ENCODE measurements at places on chromosomes 16 and 17. TPM values are rescaled to one million over a fixed set of nuclear protein-coding genes. Genes with fewer than 3 reads are reported as not detected.

GRCh38 chr16:11229432-11229831, 26.6 kb downstream of the SOCS1 start:
- DNase-seq = no peak
- H3K27me3 ChIP-seq = no peaks in the 10 kb centered on the region
- H3K4me3 ChIP-seq = no peak overlapping the region
- no peak overlapping the region for H3K27ac ChIP-seq
- no peaks in the 10 kb centered on the region for H3K36me3 ChIP-seq

Gene CD19
- not detected for total RNA-seq

DNA sequence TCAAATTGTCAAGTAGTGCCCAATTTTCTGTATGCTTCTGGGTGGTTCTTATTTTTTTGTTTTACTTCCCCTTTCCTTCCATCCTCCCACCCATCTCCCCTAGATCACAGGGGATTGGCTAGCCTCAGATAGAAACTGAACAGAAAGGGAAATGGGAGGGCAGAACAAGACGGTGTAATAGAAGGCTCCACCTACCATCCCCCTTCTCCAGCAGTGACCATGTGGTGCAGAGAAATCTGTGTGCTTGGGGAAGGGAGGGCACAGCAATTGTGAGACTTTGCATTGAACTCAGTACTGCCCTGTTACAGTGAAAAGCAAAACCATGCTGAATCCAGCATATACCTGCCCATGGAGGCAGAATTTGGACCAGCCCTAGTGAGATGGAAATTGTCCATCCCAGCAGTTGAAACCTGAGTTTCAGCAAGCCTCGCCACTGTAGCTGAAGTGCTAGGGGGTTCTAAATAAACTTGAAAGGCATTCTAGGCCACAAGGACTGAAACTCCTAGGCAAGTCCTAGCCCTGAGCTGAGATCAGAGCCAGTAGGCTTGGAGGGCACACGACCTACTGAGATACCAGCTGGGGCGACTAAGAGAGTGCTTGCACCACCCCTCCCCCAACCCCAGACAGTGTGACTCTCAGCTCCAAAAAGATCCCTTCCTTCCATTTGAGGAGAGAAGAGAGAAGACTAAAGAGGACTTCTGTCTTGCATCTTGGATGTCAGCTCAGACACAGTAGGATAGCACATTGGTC, 5.2 kb downstream of the SLFN11 start:
- H3K4me1 ChIP-seq = no peaks in the 10 kb centered on the region
- peaks cover 11% of the 10 kb centered on the region for H3K36me3 ChIP-seq
- no peak overlapping the region for H3K27ac ChIP-seq
- no peak overlapping the region for H3K4me3 ChIP-seq

DNA sequence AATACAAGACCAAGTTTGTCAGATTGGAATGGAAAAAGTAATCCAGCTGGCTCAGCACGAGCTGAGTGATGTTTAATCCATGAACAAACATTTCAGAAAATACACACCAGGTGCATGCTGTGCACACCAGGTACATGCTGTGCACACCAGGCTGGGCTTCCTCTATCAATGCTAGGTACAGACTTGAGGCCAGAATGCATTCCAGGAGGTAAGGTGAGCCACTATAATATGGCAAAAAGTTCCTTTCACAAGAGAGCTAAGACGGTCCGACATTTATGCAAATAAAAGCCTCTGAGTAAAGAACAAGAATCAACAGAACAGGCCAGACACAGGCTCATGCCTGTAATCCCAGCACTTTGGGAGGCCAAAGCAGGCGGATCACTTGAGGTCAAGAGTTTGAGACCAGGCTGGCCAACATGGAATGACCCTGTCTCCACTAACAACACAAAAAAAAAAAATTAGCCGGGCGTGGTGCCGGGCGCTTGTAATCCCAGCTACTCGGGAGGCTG, 128.2 kb downstream of the ZNF778 start:
- H3K27ac ChIP-seq = no peak overlapping the region
- no peak overlapping the region for H3K4me3 ChIP-seq
- H3K27me3 ChIP-seq = no peaks in the 10 kb centered on the region
- peaks cover 22% of the 10 kb centered on the region for H3K4me1 ChIP-seq

DNA sequence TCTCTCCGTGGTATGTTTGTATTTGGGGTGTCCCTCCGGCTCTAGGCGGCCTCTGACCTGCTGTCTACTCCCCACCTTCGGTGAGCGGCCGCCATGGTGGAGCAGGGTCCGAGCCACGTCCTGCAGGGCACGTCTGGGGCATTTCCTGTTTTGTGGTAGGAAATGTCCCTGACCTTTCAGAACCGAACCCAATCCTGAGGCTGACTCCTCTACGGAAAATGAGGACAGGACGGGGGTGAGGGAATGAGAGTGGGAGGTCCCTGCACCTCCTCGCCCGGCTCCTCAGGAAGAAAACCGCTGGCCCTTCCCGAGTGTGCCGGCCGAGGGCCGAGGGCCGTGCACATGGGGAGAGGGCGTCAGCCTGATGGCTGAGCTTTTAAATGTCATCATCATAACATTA, 45.8 kb downstream of the WDR45B start:
- no peaks in the 10 kb centered on the region for H3K27me3 ChIP-seq
- peaks cover 68% of the 10 kb centered on the region for H3K36me3 ChIP-seq
- no peak overlapping the region for H3K27ac ChIP-seq
- no peak overlapping the region for H3K4me3 ChIP-seq
- H3K4me1 ChIP-seq = peaks cover 7% of the 10 kb centered on the region

DNA sequence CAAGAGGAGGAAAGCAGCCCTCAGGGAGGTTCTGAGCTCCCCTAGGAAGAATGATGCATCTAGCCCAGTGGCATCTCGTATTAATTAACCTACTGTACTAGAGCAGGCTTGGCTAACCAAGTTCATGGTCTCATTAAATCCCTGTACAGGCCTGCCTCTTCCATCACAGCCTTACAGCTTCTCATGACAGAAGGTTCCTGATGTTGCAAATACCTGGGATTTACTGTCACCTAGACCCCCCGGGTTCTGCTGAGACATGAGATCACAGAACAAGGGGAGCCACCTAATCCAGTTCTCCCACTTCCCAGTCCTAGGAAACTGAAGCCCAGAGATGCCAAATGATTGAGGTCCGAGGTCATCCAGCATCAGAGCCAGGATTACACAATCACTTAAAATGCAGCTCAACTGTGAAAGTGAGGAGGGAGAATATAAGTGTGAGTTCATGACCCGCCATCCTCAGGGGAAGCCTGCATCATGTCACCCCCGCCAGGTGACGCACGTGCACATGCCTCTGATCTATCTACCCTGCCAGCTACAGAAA, 23.9 kb downstream of the ACLY start:
- H3K27ac ChIP-seq = peak overlapping the region; percentile 75
- DNase-seq = peak; percentile 90
- H3K36me3 ChIP-seq = peaks cover 74% of the 10 kb centered on the region
- no peaks in the 10 kb centered on the region for H3K27me3 ChIP-seq
- peaks cover 18% of the 10 kb centered on the region for H3K4me1 ChIP-seq
- H3K4me3 ChIP-seq = no peak overlapping the region

Gene THAP11
- 13.3 TPM for total RNA-seq

GRCh38 chr16:88790312-88791211, 5.5 kb upstream of the PIEZO1 start:
- peaks cover 9% of the 10 kb centered on the region for H3K4me1 ChIP-seq
- DNase-seq = peak; percentile 24
- no peak overlapping the region for H3K27ac ChIP-seq
- H3K27me3 ChIP-seq = peaks cover 2% of the 10 kb centered on the region

DNA sequence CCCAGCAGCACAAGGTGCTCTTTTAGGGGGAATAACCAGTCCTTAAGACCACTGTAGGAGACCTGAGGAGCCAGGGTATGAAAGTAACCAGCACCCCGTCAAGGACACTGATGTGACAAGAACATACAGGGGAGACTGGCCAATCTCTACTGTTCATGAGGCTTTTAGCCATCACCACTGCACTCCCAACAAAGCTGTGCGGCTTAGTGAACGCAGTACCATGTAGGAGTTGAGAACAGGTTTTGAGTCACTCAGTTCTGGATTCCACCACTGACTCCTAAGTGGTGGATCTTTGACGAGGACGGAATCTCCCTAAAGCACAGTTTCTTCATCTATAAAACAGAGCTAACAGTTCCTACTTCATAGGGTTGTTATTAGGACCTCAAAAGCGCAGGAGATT, 26.8 kb downstream of the COG4 start:
- no peak overlapping the region for H3K4me3 ChIP-seq
- peaks cover 3% of the 10 kb centered on the region for H3K4me1 ChIP-seq
- H3K27me3 ChIP-seq = no peaks in the 10 kb centered on the region
- no peak overlapping the region for H3K27ac ChIP-seq
- H3K36me3 ChIP-seq = peaks cover 47% of the 10 kb centered on the region

Gene DNAAF1
- not detected for total RNA-seq

GRCh38 chr16:86836503-86837129, 258.3 kb downstream of the FOXL1 start:
- peak; percentile 93 for DNase-seq
- no peaks in the 10 kb centered on the region for H3K36me3 ChIP-seq
- no peaks in the 10 kb centered on the region for H3K27me3 ChIP-seq
- no peak overlapping the region for H3K4me3 ChIP-seq

Gene SKAP1
- not detected for total RNA-seq

- no peak overlapping the region for H3K4me3 ChIP-seq
- no peak for DNase-seq
- H3K27ac ChIP-seq = no peak overlapping the region
- peaks cover 31% of the 10 kb centered on the region for H3K36me3 ChIP-seq
Observed at GRCh38 chr17:38724337-38724988, 5.7 kb upstream of the CISD3 start.

GRCh38 chr17:57808882-57809281, 41.0 kb downstream of the MRPS23 start:
- no peaks in the 10 kb centered on the region for H3K36me3 ChIP-seq
- H3K27ac ChIP-seq = no peak overlapping the region
- DNase-seq = no peak
- H3K27me3 ChIP-seq = peaks cover 23% of the 10 kb centered on the region

- no peak overlapping the region for H3K27ac ChIP-seq
- peaks cover 30% of the 10 kb centered on the region for H3K36me3 ChIP-seq
- peaks cover 2% of the 10 kb centered on the region for H3K4me1 ChIP-seq
Observed at GRCh38 chr17:78674595-78675315, 97.6 kb upstream of the DNAH17 start.

DNA sequence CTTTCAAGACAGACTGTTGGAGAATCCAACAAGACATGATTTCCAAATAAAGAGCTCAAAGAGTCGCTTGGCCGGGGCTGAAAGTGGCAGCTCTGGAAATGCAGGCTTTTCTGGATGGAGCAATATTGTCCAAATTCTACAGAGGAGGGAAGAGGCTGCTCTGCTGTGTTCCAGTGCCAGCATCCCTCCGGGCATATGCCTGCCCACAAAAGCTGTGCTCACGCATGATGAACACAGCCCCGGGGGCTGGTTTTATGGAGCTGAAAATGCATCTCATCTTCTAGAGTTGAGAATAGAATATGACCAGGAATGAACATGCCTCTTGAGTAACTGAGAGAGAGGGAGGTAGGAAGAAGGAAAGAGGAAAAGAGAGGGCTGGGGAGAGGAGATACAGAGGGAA, 74.7 kb upstream of the TOX3 start:
- no peaks in the 10 kb centered on the region for H3K4me1 ChIP-seq
- no peak overlapping the region for H3K4me3 ChIP-seq
- H3K27me3 ChIP-seq = no peaks in the 10 kb centered on the region

GRCh38 chr16:14129502-14129901, 58.4 kb downstream of the MRTFB start:
- no peak for DNase-seq
- no peak overlapping the region for H3K27ac ChIP-seq
- no peaks in the 10 kb centered on the region for H3K27me3 ChIP-seq
- H3K4me3 ChIP-seq = no peak overlapping the region
